ENCODE measurements at places on chromosomes 1 and 21.

- no peak for DNase-seq
Observed at GRCh38 chr1:83704350-83704749, 294.6 kb downstream of the TTLL7 start.

- peak; percentile 65 for DNase-seq
Observed at GRCh38 chr1:229759037-229759435, 133.0 kb downstream of the URB2 start.

GRCh38 chr1:109535971-109536491, 3.6 kb upstream of the GPR61 start:
- no peak for DNase-seq

GRCh38 chr1:55138823-55139222, 76.3 kb downstream of the USP24 start:
- DNase-seq = no peak

GRCh38 chr1:5881526-5882222, 110.6 kb downstream of the NPHP4 start:
- no peak for DNase-seq

- no peak for DNase-seq
Observed at GRCh38 chr21:40404396-40404800, 442.6 kb downstream of the DSCAM start.

GRCh38 chr21:38858812-38859205, 53.1 kb downstream of the ETS2 start:
- DNase-seq = no peak

GRCh38 chr1:153393926-153394325, 3.1 kb upstream of the S100A8 start:
- DNase-seq = no peak

GRCh38 chr1:230087717-230088105, 20.7 kb downstream of the GALNT2 start:
- DNase-seq = no peak

GRCh38 chr21:45578811-45579381, 36.7 kb upstream of the SLC19A1 start:
- DNase-seq = no peak

GRCh38 chr1:235783148-235783776, 83.4 kb downstream of the LYST start:
- DNase-seq = peak; percentile 58

- DNase-seq = no peak
Observed at GRCh38 chr1:156928043-156928602, 7.7 kb downstream of the LRRC71 start.

- DNase-seq = no peak
Observed at GRCh38 chr21:41052820-41053555, 115.0 kb upstream of the BACE2 start.

DNA sequence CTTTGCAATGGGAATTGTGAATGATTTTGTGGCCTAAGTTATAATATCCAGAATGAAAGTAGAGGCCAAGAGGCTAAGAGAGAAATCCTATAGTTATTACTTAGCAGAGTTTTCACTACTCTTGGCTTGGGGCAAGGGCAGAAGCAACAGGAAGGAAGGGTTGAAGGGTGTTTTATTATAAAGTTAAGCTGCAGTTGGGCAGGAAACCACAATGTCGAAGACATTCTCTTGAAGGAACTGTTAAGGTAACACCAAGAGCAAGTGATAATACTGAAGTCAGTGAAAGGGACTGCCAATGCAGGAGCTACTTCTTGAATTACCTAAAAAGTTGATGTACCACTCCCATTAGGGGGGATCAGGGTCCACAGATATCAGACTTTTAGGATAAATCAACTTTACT, 8.3 kb downstream of the XCL2 start:
- DNase-seq = no peak

DNA sequence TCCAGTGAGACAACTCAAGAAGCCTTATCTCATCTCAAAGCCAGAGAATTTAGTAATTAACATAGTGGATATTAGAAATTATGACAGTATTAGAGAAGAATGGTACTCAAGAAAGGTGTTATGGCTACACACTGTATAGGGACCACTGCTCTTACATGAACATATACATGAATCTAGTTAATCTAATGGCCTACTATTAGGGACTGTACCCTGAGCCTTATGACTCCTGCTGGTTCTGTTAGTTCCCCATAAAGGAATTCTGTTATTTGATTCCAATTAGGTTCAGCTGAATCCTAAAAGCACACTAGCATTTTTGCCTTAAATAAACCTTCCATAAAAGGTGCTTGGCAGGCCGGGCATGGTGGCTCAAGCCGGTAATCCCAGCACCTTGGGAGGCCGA, 39.7 kb downstream of the EGLN1 start:
- DNase-seq = no peak

DNA sequence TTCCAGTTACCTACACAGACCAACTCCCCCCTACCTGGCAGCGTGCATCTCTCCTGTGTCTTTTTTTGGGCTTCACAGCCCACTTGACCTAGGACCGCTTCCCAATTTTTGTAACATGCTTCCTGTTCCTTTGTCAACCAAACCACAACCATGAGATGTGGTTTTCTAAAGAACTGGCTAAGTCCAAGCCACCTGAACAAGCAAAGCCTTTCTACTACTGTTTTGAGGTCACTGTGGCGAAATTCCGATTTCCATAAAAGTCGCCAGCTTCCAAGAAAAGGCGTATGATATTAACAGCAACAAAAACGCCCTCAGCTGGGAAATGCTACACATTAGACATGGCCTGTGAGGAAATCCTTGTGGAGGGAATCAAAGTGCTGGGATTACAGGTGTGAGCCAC, 12.7 kb upstream of the AK2 start:
- no peak for DNase-seq

DNA sequence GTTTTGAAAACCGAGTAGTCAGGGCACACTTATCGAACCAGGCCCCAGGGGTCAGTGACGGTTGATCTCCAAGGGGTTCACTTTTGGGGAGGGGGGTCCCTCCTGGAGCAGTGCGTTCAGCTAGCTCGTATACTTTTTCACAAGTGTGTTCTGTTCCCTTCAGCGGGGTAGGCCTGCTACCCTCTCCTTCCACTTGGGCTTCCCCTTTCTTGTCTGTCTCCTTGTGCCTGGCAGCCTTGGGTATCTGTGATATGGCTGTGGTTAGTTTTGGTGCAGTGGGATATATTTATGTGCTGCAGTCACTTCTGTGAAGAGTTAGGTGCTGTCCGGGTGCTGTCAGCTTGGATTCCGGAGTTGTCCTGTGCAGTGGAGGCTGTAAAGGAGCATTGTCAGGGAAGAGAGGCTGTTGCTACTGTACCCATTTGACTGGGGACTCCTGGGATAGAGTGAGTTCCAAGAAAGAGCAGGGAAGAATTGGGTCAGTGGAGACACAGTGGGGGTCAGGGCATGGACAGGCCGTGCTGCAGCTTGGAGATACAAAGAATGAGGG, 29.7 kb downstream of the ADARB1 start:
- DNase-seq = no peak

DNA sequence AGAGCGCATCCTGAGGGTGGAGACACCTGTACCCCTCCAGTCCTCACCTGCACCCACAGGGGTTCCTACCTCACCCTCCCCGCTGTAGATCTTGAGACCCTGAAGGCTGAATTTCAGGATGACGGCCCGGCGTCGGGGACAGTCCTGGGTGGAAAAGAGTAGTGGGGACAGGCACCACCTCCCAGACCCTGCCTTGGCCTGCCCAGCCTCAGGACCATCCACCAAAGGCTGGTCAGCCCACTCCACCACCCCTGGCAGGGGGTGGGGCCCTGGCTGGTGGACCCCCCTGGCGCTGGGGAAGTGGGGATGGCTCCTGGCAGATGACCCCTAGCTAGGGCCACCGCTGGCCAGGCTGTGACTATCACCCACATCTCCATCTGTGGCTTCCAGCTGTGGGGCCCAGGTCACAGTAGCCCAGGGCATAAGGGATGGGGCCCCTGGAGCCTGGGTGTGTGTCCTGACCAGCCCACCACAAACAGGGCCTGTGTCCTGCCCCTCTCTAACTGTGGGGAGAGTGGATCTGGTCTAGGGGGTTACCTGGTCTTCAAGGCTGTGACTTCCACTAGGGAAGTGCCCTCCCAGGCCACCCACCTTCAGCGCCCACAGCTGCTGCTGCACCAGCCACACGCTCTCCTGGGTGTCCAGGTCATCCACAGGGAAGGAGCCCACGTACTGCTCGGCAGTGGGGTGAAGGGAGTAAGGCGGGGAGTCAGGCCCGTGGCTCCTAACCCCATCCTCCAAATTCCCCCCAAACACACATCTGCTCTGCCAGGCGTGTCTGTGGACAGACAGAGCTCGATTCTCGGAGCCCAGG, 5.4 kb downstream of the SH2D5 start:
- DNase-seq = no peak

DNA sequence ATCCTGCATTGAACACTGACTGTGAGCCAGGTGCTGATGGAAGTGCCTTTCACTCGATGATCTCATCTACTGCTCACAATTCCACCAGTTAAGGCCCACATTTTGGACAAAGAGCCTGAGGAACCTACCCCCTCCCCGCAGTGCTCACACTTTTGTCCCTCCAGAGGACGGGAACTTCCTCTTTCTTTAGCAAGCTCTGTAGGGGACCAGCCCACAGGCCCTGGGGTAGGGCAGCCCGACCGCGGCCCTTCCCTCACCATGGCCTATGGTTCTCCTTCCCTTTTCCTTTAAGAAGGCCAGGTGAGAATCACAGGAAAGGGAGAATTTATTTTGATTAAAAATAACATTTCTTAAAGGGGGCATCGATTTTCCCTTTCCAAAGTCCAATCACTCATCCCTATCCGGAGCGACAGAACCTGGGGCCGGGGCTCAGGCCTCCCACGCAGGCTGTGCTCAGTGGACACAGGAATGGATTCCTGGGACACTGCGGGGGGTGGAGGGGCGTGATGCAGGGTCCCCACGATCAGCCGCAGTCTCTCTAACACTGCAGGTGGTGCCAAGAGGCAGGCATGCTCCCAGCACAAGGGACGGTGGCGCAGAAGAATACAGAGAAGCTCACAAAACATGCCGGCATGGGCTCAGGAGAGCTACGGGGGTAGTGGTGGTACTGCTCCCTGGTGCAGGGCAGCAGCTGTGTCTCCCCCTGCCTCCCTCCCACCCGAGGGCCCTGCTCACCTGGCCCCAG, 8.9 kb upstream of the KCNE1 start:
- DNase-seq = no peak

GRCh38 chr21:32930673-32931072, 95.1 kb upstream of the OLIG2 start:
- DNase-seq = no peak
